ENCODE measurements at places on chromosomes 3 and 15.

GRCh38 chr3:54378184-54378583 lies 255.8 kb downstream of the CACNA2D3 start:
- no peak for DNase-seq

- peak; percentile 57 for DNase-seq
These were observed 9.7 kb upstream of the EIF1B start for GRCh38 chr3:40299721-40300335.

DNA sequence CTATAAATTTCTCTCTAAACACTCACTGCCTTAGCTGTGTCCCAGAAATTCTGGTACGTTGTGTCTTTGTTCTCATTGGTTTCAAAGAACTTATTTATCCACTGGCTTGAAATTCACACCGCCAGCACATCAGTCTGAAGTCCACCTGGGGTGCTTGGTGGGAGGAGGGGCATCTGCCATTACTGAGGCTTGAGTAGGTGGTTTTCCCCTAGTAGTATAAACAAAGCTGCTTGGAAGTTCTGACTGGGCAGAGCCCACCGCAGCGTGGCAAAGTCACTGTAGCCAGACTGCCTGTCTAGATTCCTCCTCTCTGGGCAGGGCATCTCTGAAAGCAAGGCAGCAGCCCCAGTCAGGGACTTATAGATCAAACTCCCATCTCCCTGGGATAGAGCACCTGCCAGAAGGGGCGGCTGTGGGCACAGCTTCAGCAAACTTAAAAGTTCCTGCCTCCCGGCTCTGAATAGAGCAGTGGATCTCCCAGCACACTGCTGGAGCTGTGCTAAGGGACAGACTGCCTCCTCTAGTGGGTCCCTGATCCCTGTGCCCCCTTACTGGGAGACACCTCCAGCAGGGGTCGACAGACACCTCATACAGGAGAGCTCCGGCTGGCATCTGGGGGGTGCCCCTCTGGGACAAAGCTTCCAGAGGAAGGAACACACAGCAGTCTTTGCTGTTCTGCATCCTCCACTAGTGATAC lies 114.1 kb downstream of the SUCLG2 start:
- DNase-seq: no peak

- no peak for DNase-seq
These were observed 580.9 kb downstream of the DIPK2A start for GRCh38 chr3:144552346-144553057.

DNA sequence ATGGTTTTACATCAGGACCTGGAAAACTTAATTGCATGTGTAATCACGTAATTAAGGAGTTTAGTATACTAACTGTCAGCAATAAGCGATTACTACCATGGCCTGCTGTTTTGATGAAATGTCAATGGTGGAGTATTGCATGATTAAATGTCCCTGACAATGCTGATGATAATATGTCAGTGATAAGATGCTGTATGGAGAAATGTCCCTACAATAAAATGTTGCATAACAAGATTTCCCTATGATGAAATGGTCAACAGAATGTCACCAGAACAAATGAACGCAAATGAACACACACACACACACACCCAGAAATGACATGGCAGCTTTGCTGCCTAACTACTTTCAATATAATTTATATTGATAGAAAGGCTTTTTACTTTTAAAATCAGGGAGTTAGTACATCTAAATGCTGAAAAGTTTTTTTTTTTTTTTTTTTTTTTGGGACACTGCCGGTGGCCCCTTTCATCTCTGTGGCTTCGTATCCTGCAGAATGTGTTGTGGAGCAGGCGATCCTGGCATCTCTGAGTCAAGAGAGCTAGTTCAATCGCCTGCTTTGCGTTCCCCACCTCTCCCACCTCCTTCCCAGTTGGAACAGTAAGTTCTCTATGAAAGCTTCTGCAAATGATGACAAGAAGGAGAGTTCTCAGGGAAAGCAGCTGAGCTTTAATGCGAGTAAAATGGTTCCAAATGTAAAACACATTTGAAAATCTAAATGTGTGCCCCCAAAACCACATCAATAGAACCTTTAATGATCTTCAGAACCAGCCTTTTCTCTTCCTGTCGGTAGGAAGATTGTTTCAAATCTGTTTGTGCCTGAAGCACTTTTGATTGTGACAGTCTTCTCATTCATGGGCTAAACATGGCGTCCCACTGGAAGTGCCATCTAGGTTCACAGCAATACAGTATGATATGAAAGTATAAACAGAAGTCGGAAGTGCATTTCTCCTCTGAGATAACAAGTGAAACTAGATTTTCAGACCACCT lies 170.1 kb upstream of the GBE1 start:
- DNase-seq: no peak

DNA sequence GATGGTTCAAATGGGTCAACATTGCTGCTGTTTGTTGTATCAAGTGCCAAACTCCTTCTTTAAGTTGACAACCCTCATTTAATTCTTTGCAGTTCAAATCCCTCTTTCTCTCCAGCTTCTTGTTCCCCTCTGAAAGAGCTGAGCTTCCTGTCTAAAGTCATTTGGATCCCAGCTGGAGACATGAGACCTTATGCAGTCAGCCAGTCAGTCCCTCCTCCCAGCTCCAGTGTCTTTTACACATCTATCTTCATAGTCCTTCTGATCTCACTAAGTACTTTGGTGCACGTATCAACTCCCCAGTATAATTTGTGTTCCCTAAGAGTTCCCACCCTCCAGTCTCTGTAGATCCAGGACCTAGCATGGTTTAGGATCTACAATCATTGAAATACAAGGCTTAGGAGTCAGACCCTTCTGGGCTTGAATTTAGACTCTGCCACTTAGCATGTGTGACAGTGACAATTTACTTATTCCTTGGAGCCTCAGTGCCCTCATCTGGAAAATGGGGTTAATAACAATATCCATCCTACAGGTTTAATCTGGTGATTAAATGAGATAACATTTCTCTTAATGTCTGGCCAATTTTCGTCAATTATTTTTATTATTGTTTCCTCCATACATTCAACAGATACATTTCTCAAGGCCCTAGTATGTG lies 102.8 kb upstream of the SEMA6D start:
- DNase-seq: no peak

DNA sequence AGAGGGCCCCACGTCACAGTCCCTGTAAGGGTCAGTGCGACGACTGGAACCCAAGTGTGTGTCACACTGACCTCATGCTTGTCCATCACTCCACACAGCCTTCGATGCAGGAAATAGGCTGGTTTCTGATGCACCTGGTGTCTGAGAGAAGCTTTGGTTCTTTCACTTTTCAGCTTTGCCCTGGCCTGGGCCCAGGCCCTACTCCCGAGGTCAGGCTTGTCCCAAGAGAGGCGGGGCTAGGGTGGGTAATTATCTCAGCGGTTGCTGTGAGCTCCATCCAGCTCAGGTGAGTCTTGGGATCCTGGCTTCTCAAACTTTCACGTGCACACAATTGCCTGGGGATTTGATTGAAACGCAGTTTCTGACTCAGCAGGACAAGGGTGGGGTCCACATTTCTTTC lies 19.6 kb upstream of the CHRNB4 start:
- no peak for DNase-seq

GRCh38 chr15:48175126-48175525 lies 3.0 kb downstream of the MYEF2 start:
- DNase-seq: no peak

DNA sequence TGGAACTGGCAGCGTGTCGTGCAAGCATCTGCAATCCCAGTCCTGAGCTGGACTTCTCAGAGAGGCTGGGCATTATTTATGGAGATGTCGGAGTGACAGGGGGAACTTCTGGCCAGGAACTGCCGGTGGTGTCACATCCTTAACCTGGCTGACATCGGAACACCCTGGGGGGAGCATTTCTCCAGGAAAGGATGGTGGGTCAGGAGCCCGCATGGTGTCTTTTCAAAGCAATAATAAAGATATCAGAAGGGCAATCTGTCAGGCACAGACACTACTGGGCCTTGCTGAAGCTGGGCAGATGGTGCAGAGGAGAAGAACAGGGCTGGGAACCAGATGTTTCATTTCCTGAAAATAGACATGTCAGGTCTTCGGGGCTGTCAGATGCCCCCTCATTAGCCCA lies 133.5 kb downstream of the WNT7A start:
- DNase-seq: no peak

GRCh38 chr3:127486321-127486944 lies 104.1 kb downstream of the TPRA1 start:
- no peak for DNase-seq

GRCh38 chr15:100105101-100105500 lies 236.7 kb downstream of the ADAMTS17 start:
- no peak for DNase-seq

GRCh38 chr3:37937156-37937555 lies 53.4 kb upstream of the VILL start:
- DNase-seq: peak; percentile 8

GRCh38 chr3:155553780-155554179 lies 191.1 kb downstream of the PLCH1 start:
- peak; percentile 81 for DNase-seq

DNA sequence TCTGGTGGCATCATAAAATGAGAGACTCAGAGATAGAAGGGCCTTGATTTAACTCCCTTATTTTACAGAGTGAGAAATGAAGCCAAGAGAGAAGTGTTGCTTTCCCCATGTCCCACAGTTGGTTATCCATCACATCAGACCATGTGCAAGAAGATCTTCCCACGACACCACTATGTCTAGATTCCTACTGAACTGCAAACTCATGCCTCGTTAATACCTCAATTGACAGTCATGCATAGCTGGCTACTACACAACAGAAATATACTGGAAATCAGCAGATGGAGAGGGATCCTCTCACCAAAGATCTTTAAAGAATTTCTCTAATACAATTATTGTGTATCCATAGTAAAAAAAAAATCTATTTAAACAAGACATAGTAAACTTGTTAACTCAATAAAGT lies 33.3 kb downstream of the PEAK1 start:
- DNase-seq: no peak

- DNase-seq: peak; percentile 62
These were observed 2.6 kb downstream of the GNAI2 start for GRCh38 chr3:50238549-50239026.

GRCh38 chr3:197222937-197223370 lies 75.5 kb downstream of the DLG1 start:
- DNase-seq: peak; percentile 5

GRCh38 chr3:71491154-71491752 lies 92.3 kb downstream of the FOXP1 start:
- no peak for DNase-seq

- no peak for DNase-seq
These were observed 37.1 kb downstream of the ADAMTS9 start for GRCh38 chr3:64650715-64651114.

GRCh38 chr15:82856397-82857170 lies 47.2 kb downstream of the WHAMM start:
- no peak for DNase-seq

GRCh38 chr3:118000219-118000618 lies 1034.4 kb downstream of the IGSF11 start:
- no peak for DNase-seq

DNA sequence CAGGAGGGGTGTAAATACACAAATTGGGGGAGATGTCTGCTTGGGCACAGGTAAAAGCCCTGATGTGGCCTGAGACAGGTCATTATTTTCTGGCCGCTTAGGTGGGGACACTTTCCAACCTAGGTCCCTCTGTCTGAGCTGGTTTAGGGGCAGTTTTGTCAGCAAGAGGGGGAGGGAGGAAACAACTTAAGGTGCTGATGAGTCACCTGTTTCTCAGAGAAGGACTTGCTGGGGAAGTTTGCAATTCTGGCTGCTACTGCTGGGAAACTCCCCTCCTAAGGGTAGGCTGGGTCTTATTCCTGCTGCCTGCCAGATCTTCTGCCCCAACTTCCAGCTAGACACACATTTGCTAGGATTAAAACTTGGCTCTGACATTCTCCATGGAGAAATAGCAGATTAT lies 4.8 kb upstream of the RHOV start:
- DNase-seq: peak; percentile 90

- DNase-seq: peak; percentile 86
These were observed 21.8 kb upstream of the ANPEP start for GRCh38 chr15:89836267-89837133.

DNA sequence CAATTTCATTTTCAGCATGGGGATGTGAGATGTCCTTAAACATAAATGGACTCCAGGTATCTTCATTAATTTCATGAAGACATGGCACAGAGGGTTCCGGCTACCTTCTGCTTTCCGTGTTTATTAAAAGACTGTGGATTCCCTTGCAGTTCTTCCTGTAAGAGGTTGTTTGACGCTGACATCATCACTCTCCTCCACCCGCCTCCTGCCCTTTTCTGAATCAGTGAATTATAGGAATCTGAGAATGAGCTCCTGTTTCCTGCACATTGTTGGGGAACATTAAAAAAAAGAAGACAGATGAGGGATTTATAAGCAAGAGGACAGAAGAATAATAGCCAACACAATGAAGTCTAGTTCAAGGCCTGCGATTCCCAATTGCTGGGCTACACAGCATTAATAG lies 191.3 kb downstream of the LPP start:
- no peak for DNase-seq

DNA sequence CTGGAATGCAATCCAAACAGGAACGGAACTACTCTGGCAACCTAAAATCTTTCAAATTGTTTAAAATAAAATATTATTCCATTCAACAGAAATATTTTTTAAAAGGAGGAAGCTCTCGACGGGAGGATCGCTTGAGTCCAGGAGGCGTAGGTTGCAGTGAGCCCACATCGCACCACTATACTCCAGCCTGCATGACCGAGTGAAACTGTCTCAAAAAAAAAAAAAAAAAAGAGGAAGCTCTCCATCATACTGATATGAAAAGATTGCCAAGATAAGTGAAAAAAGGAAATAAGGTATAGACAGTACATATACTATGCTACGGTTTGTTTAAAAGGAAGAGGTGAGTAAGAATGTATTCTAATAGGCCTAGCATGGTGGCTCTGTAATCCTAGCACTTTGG lies 3.6 kb downstream of the RAD18 start:
- DNase-seq: no peak

DNA sequence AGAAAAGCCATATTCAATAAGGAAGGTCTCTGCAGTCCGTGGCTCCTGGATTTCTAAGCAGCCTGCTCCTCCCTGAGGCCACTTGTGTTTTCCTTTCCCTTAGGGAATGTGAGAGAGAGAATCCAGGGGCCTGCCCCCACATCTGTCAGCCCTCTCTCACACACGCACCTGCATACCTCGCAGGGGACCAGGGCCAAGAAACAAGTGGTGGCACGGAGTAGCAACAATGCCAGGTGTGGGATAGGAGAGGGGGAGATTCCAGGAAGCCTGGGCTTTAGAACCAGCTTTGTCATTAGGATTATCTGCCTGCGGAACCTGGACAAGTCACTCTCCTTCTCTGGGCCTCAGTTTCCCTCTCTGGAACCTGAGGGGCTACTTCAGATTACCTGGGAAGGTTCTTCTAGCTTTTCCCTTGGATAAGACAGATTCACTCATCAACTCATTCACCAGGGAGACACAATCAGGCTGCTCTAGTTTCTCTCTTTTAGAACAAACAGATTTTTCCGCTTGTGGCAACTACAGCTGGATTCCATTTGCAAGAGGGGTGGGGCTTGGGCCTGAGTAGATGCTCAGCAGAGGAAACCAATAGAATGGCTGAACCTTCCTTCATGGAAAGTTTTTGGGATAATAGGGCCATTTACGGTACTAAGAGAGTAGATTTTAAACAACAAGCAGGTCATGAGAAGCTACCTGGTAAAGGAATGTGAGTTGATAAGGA lies 19.5 kb downstream of the BCL6 start:
- no peak for DNase-seq

- DNase-seq: peak; percentile 23
These were observed 341.5 kb downstream of the FOXP1 start for GRCh38 chr3:71241981-71242560.

Data from mammary epithelial cell (primary cell).